ENCODE measurements at places on chromosomes 11 and 22.
A peak's percentile ranks its signal among the peaks of the same experiment; 100 is the strongest.

DNA sequence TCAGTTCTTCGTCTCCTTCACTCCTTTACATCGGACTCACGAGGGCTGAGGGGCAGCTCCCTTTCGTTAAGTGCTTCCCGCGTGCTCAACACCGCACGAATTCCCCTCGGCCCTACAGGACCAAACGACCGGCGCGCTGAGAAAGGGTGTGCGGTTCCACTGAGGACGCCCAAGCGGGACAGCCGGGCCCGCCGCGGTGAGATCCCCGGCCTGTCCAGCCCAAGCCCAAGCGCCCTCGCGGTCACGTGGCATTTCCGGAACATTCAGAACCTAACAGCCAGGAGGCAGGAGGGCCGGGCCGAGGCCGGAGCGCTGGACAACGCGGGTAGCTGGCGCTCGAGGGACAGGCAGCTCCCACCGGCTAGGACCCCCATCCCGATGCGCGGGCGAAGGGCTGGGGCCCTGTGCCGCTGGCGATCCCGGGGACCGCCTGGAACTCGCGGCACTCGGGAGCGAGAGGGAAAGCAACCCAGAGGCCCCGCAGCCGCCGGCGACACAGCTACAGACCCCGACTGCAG, 737 bp upstream of the STIP1 start:
- DNase-seq = peak; percentile 74

DNA sequence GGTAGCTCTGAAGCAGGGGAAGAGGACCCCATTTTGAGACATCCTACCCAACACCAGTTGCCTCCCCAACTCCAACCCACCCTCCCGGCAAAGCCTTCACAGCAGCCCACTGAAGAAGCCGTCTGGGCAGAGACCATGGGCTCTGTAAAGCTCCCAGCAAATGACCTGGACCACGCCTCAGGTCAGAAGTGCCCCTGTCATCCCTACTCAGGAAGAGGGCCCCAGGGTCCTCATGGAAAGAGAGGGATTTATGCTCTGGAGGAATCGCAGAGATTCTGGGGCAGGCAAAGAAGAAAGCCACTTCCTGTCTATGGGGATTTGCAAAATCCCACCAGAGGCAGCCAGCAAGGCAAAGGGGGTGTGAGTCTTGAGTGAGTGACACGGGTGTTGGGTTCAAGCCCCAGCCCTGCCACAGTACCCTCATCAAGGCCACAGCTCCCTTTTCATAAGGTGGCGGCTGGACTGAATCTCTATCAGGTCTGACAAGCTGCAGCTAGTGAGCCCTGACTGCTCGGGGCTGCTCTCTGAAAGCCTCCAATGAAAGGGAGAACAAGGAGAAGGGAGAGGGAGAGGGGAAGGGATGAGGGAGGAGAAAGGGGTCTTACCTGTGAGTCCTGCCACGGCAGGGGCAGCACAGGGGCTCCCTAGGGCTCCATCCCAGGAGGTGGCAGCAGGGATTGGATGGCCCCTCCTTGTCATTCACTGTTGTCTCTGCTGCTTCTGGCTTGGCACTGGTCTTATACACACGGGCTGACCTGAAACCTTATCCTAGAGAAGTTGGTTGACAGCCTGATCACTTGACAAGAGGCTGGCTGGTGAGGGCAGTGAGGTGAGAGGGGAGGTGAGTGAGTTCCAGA, at the start of gene UCP3:
Gene UCP3, minus strand, starts transcription at position 713 of the 857 bp plus-strand sequence. CDS start 2,043 bp downstream, outside the sequence.
- DNase-seq = no peak

GRCh38 chr11:47443028-47443700, 5.8 kb downstream of the RAPSN start:
- DNase-seq = no peak

- DNase-seq = no peak
Measured at GRCh38 chr11:82494988-82495432, 238.7 kb downstream of the FAM181B start.

DNA sequence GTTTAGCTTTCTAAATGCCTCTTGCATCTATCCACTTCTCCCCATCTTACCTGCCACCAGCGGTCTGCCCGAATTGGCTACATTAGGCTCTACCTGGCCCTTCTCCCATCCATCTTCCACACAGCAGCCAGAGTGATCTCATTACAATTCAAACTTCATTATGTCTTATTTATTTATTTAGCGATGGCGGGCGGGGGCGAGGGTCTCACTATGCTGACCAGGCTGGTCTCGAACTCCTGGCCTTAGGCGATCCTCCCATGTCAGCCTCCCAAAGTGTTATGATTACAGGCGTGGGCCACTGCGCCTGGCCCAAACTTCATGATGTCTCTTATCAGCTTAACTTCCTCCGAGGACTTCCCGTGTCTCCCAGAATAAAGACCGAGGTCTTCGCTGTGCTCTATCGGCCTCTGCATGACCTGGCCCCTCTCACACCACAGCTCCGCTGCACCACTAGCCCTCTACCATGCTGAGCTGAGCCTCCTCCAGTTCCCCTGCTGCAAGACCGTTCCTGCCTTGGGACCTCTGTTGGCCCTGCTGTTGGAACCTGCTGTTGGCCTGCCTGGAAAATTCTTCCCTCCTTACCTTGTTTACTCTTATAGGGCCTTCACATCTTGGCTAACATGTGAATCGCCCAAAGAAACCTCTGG, 870 bp upstream of the CTTN start:
- DNase-seq = no peak

GRCh38 chr11:126169291-126169690, 42.2 kb downstream of the RPUSD4 start:
- DNase-seq = no peak

DNA sequence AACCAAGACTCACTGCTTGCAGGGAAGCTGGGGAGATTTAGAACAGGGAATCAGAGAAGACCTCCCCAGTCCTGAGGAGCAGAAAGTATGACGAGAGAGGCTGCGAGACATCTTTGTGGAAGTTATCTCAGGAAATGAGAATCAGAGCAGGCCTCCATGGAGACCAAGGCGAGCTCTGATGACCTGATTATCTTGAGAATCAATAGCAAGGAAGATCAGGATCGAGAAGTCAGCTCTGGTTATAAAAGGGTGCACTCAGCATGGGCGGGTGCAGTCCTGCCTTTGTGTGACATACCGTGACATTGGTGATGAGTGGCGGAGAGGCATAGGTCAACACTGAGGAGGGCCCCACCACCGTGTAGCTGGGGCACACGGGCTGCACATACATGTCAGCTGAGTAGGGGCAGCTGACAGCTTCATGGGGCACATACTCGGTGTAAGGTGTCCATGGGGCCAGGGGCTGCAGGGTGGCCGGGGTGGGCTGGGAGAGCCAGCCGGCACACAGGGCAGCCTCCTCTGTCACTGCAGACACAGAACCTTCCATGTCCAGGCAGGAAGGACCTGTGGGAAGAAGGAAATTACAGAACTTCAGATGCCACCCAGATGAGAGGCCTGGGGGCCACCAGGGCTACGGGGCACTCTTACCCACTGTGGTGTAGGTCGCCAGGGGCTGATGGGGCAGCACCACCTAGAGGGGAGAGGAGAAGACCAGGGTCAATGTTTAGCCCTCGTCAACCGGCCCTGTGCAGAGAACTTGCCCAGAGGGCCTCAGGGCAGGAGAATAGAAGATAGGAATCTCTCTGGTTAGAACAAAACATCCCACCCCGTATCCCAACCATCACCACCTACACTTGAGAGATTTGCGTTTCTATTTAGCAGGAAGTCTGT, 21.7 kb downstream of the POU2AF1 start:
- DNase-seq = no peak

DNA sequence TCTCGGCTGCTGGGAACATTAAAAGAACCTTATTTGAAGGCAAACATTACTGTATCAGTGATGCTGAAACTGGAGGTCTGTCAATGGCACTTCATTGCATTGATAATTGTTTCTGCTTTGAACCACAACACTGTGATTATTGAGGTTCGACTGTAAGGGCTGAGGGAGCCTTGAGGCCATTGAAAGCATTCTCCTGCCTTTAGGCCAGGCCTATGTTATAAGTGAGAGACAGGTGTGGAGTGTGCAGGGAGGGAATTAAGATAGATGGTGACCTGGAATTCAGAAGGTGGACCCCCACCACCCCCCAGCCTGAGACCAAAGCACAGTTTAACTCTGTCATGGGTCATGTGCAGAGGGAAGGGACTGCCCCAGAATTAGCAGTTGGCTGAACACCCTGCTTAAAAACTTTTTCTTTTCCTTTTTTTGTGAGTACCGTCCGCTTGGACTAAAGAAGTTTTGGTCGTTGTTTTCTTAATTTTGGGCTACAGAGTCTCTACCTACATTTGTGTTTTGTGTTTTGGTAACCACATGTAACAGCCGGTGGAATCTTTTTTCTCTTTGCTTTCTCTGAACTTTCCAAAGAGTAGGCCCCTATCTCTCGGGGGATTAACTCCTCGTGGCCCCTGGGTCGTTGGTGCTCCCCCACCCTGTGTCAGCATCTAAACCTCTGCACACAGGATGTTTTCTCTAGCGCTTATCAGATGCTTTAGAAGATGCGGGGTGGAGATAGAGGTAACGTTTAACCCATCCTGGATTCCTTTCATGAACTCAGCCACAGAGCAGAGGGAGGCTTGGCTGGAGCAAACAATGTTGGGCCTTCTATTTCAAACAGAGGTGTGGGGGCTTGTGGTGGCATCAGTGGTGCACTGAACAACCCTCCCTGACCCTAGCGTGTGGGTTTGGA, 43.7 kb downstream of the ZBTB16 start:
- no peak for DNase-seq

All from Calu3 (cell line).